Bone marrow (tissue), 2 donors: ENCODE measurements at places on chromosomes 13 and 19.

DNA sequence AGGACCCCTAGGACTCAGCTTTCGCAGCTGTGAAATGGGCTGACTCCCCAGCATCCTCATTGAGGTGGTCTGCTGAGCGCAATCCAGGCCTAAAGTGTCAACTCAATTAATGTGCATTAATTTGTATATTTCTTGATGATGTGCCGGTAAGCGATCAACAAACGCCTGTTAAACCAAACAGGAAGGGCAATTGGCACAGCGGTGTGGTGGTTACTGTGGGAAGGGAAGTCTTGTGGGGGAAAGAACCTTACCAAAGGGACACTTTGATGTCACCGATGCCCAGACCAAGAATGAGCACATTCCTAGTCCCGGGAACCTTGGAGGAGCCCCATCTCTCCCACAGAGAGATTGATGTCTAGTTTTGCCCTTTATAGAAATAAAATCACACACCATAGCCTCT, 1.6 kb downstream of the JAK3 start:
- DNase-seq, result no peak

GRCh38 chr13:113058988-113059850, 46.4 kb upstream of the F7 start:
- DNase-seq, result no peak

DNA sequence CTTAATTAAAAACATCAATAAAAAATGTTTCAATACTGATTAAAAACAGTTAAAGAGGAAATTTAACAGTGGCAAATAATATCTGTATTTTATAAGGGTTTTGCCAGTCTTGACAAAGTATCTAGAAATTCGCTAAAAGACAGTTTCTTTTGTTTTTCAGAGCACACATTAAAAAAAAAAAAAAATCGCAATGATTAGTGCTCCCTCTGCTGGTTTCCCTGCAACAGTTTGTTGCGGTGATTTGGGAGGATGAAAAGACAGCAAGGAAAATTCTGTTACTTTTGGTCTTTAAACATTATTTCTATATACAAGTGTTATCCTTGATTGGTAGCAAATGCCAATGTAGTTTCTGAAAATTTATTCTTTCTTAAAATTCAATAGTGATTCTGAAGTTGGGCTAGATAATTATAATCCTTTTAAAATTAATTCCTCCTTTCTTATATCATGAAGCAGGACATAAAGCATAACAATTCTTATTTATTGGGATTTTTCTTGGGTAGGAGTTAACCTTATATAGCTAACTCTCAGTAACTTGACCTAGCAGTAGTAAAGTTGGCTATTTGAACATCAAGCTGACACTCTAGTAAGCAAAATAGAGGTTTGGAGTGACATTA, 23.1 kb upstream of the SPRY2 start:
- no peak for DNase-seq

GRCh38 chr13:26372747-26373146, 118.8 kb downstream of the CDK8 start:
- no peak for DNase-seq

- no peak for DNase-seq
Observed at GRCh38 chr13:35964011-35964862, 166.9 kb downstream of the DCLK1 start.

- no peak for DNase-seq
Observed at GRCh38 chr19:57068921-57069697, 50.7 kb upstream of the USP29 start.

GRCh38 chr13:65710514-65710913, 1519.6 kb downstream of the PCDH9 start:
- no peak for DNase-seq

DNA sequence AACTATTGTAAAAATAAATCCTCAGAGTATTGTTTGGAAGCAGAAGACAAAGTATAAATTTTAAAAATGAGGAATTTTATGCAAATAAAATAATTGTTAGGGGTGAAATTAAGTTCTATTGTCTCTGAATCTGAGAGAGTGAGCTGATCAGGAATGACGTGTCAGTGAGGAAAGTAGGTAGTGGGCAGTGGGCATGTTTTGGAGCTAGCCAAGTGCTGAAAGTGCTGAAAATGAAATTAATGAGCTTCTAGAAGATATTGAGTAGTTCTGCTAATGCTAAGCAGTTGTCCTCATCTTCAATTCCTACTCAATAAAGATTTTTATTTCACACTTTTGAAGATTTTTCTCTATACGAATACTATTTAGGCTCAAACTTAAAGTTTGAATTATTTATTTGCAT, 1167.8 kb upstream of the PCDH20 start:
- no peak for DNase-seq

DNA sequence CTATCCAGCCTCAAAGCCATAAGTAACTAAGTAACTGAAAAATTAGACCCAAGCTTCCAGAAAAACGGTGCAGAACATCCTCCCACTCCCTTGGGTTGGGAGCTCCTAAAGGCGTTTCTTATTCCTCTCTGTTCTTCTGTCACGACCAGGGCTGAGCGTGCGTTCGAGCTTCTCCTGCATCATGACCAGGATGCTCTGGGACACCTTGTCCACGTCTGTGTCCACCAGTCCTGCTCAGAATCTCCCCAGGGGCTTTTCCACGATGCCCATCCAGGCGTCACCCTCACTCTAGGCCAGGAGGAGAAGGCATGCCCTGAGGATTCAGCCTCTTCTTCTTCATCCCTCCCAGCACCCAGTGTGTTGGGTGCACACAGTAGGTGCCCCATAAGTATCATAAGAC, 37.8 kb upstream of the GAS6 start:
- DNase-seq, result no peak
